ENCODE measurements at places on chromosomes 5 and 9. TPM values are rescaled to one million over a fixed set of nuclear protein-coding genes. Genes with fewer than 3 reads are reported as not detected.

ZFP2 gene
- not detected for total RNA-seq

ACTBL2 gene
- 0.24 TPM for total RNA-seq

RECK gene
- 12.4 TPM for total RNA-seq

JAK2 gene
- 4.8 TPM for total RNA-seq

CMBL gene
- 4.1 TPM for total RNA-seq

INSL4 gene
- not detected for total RNA-seq

SPATA31A3 gene
- not detected for total RNA-seq

Data from RPMI7951 (cell line).